ENCODE measurements at places on chromosomes 7 and 10. TPM values are rescaled to one million over a fixed set of nuclear protein-coding genes. Genes with fewer than 3 reads are reported as not detected.

Gene CPVL
- 49.8 TPM for total RNA-seq

Gene MYH16
- total RNA-seq, result not detected

Gene MYOZ1
- 0.58 TPM for total RNA-seq

Gene OR9A4
- total RNA-seq, result not detected

Gene KCTD7
- total RNA-seq, result 7.9 TPM

Gene PGAM2
- not detected for total RNA-seq

Gene PNLIP
- total RNA-seq, result 1.5 TPM

Gene LRRC18
- total RNA-seq, result not detected

Gene CYP17A1
- not detected for total RNA-seq

Gene ZNF107
- total RNA-seq, result 4.0 TPM

Gene GPR26
- total RNA-seq, result not detected

Gene GALNT17
- total RNA-seq, result 2.2 TPM

- DNase-seq, result no peak
Measured at GRCh38 chr10:114962441-114962840, 24.4 kb downstream of the TRUB1 start.

DNA sequence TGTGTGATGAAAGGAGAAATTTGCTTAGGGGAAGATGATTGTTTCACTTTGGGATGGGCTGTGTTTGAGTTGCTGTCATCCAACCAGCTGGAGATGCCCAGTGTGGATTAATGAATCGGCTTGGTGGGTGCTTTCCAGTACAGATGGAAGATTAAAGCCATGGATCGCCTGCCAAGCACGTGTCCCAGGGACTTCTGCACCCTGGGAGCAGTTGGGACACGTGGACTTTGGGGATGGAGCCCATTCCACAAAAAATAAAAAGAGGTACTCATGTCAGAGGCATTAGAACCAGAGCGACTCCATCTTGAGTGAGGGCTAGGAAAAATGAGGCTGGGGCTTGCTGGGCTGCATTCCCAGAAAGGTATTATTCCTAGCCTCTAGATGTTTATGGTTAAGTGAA lies 29.3 kb upstream of the PRLHR start:
- no peak for DNase-seq

GRCh38 chr10:32408690-32409089 lies 37.2 kb upstream of the CCDC7 start:
- DNase-seq, result no peak

GRCh38 chr7:116802144-116802745 lies 60.1 kb upstream of the CAPZA2 start:
- DNase-seq, result no peak

DNA sequence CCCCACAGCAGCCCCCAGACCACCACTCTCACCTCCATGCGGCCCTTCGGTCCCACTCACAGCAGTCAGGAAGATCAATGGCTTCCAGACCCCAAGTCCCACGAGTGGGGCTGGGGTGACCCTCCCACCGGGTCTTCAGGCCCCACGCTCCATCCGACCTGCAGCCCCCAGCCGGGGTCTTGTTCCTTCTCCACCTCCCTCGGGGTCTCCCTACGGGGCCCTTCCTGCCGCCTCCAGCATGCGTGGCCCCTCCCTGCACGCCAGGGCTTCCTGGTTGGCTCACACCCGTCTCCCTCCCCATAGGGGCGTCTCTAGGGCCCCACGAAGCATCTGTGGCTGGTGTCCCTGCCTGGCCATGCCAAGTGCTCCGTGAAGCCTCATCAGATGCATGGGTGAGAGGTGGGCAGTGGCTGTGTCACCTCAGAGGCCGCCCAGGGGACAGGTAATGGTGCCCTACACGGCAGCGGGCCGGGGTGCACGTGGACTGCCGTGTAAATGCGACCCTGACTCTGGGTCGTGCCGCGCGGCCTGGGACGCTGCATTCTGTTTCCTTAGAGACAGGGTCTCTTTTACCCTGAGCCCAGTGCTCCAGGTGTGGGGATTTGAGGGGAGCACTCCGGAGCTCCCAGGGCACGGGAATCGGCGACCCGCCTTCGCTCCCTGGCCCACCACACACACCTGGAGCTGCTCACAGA lies 19.9 kb downstream of the ADAP1 start:
- DNase-seq, result no peak

- no peak for DNase-seq
Measured at GRCh38 chr7:18659746-18660145, 164.2 kb downstream of the HDAC9 start.

GRCh38 chr7:105841866-105842265 lies 34.5 kb downstream of the ATXN7L1 start:
- DNase-seq, result no peak

GRCh38 chr7:82266081-82266480 lies 177.5 kb downstream of the CACNA2D1 start:
- no peak for DNase-seq

- DNase-seq, result no peak
Measured at GRCh38 chr10:70816220-70816894, 609 bp downstream of the SGPL1 start.

GRCh38 chr10:132503581-132504421 lies 33.8 kb upstream of the INPP5A start:
- DNase-seq, result no peak

DNA sequence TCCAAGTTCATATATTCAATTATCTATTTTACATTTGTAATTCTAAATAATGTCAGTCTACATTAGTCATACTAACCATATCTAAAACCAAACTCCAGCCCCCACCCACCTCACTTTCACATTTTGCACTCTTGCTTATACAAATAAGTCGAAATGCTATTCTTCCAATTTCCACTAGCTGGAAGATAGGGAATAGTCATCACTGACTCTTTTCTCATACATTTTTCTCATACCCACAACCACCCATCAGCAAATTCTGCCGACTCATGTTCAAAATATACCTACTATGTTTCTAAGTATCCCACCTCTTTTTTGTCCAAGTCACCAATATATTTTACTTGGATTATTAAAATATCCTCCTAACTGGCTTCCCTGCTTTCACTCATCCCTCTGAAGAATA lies 93.2 kb upstream of the DGKB start:
- DNase-seq, result no peak

Data from mesenteric fat pad (tissue), 1 donor.